Neural progenitor cell (in vitro differentiated cells): ENCODE measurements at places on chromosomes 16 and 17. TPM values are rescaled to one million over a fixed set of nuclear protein-coding genes. Genes with fewer than 3 reads are reported as not detected.

GRCh38 chr17:75490173-75490743, 25.1 kb downstream of the CASKIN2 start:
- DNase-seq, result no peak

DNA sequence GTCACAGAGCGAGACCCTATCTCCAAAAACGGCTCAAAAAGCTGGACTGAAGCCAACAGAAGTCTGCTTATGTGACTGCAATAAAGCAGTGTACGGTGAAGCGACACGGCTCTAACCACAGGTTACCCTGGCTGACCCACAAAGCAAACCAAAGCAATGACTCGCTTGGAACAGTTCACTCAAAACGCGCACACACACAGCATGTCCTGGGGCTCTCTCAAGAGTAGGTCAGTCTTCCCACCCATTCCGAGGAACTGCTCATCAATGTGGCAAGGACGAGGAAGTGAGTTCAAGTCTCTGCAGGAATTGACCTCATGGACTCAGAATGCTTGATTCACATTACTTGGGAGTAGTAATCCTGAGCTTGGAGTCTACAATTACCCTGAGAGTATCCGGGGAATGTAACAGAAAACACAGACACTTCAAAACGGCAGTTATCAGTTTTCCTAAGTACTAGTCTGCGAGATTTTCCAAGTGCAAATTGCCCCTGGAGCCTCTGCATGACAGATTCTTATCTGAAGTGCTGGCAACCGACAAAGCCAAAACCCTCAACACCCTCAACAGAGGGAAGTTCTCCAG, 25.4 kb downstream of the PELP1 start:
- DNase-seq, result no peak

GRCh38 chr17:4407851-4408250, 25.9 kb upstream of the SPNS3 start:
- DNase-seq, result no peak

DNA sequence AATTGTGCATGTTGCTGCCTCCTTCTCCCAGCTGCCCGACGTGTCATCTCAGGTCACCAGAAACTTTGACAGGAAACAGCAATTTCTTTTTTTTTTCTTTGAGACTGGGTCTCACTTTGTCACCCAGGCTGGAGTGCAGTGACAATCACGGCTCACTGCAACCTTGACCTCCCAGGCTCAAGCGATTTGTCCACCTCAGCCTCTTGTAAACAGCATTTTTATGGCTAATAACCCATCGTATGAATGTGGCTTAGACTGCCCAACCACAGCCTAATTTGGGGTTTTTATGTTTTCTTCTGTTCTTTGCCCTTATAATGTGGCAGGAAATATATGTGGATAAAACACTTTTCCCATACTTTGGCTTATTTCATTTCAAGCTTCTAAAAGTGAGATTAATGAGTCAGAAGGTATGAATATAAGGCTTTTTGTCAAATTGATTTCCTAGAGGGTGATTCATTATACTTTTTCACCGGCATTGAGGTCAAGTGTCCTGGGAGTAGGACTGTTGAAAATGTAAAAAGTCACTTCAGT, 31.0 kb upstream of the SLC5A10 start:
- no peak for DNase-seq

The GJC1 gene
- total RNA-seq, result 63.4 and 76.9 TPM in 2 replicates

The DLX3 gene
- 0.04 and 0.87 TPM in 2 replicates for total RNA-seq

The MSI2 gene
- total RNA-seq, result 92.7 and 96.9 TPM in 2 replicates
